ENCODE measurements at places on chromosomes 2 and 18. TPM values are rescaled to one million over a fixed set of nuclear protein-coding genes. Genes with fewer than 3 reads are reported as not detected.

The ZNF407 gene
- total RNA-seq: 5.8 TPM

The DNAJC5G gene
- total RNA-seq: not detected

The ITM2C gene
- 151 TPM for total RNA-seq

The CYS1 gene
- total RNA-seq: under 0.01 TPM

The C2orf80 gene
- not detected for total RNA-seq

The LYPD6B gene
- not detected for total RNA-seq

The MIB1 gene
- total RNA-seq: 28.5 TPM

The FOXI3 gene
- total RNA-seq: not detected

The QPCT gene
- total RNA-seq: 8.4 TPM

The RRM2 gene
- 15.0 TPM for total RNA-seq

The AMER3 gene
- not detected for total RNA-seq

The FBXO36 gene
- total RNA-seq: 1.8 TPM
